ENCODE measurements at places on chromosomes 2 and 18.

DNA sequence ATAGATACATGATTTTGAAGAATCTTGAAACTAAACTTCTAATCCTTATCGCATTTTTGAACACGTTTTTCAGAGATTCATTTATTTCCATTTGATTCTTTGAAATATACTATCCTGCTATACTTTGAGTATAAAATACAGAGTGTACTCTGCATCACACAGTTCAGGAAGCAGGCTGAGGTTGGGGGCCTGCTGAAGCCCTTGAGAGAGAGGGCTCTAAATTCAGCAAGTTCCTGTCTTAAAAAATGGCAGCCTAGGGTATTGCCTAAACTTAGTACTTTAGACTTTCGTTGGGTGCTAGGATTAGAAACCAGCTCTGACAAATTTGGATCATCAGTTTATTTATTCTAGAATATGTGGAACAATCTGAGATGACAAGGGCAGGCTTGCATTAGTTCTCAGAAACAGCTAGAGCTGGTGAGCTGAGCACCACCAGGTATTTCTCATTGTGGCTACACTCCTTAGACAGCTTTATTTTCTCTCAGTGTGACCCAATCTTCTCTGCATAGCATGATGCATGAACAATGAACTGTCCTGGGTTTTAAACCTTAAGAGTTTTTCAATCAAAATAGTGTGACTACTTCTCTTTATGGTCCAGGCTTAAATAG is 49.1 kb downstream of the TFPI start:
- DNase-seq = no peak

DNA sequence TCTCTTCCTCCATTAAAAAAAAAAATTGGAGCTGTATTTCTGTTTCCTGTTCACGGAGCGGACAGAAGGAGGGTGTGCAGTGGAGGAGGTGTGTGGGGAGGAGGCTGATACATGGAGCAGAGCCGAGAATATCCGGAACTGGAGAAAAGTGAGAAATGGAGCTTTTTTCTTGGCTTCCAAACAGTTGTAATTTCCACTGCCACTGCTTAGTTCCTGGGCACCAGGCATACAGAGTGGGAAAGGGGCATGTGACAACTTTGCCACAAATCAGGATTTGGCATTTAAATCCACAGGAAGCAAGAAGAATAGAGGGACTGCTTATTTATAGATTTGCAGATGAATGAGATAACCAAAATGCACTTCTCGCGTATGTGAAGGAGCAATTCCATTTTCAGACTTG is 71.2 kb downstream of the BCL11A start:
- no peak for DNase-seq

GRCh38 chr18:59267503-59268126 is 5.6 kb downstream of the RAX start:
- no peak for DNase-seq

- no peak for DNase-seq
Observed at GRCh38 chr2:29643196-29643595, 278.2 kb downstream of the ALK start.
